ENCODE measurements at places on chromosomes 11 and 22.

- DNase-seq = no peak
These were observed 28.8 kb downstream of the DKK3 start for GRCh38 chr11:11979488-11980117.

DNA sequence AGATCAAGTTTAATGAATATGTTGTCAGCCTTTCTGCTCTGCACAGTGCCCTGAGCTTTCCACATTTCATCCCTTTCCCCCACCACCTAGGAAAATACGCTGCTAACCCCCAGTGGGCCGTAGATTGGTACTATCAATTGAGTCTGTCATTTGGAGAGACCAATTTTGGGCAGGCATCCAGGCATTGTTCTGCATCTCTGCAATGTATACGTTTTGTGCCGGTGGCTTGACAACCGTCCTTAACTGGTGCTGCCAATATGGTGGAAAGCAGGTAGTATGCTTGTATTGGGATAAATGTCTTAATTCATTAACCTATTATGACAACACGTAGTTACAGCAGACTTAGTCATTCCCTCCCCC, 1.3 kb downstream of the ELMOD1 start:
- peak; percentile 7 for DNase-seq

- no peak for DNase-seq
These were observed 65.5 kb downstream of the GGTLC2 start for GRCh38 chr22:22709719-22710445.

DNA sequence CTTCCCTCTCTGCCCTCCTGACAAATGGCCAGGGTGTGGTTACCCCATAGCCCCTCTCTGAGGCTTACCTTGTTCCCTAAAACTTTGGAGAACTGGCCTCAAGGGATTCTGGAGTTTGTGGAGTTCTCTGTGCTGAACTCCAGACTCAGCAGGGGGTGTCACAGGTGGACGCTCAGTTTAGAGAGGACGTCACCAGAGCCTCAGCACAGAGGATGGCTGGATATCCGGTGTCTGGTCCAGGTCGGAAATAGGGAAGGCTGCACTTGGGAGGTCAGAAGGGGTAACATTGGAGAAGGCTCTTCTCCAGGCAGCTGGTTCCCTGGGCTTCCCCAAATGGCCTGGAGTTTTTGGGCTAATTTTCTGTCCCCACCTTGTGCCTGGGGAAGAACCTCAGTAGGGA, 64.2 kb downstream of the ADAMTS15 start:
- DNase-seq = no peak

DNA sequence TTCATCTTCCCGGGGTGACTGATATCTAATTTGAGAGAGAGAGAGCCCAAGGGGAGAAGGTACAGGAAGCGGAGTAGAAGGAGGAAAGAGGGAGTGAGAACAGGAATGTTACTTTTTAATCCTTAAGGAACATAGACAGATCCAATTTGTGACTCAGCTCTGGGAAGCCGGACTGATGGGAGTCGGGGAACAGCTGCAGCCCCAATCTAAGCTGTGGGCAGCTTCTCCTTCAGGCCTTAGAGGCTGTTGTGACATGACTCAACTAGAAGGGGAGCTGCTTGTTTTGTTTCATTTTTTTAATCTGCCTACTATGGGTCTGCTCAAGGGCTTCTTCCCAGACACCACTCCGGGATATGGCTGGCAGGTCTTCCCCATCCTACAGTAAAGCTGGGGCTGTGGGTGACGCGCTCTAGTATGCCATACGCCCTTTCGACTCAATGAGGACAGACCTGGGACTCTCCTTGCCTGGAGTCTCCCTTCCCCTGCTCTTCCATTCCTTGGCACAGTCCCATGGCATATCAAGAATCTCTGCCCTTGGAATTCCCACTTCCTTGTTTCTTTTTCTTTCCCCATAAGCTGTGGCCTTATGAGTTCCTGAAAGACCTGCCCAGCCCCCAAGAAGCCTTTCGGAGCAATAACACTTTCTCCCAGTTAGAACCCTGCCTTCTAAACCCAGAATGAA, 103.3 kb upstream of the AKIP1 start:
- DNase-seq = no peak

DNA sequence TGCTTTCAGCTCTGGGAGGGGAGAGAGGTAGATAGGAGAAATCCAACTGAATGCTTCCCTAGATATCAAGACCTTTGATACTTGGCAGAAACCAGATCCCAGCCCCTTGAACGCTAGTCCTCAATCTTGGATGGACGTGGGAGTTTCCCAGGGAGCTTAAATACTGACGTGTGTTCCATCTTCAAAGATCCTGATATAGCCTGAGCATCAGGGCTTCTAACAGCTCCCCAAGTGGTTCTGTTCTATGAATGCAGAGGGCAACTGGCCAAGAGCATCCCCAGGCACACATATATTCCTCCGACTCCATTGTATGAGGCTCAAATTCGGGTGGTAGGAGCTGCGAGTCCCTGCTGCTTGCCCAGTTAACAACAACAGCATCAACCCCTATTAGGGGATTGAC, 8.7 kb upstream of the ACCS start:
- DNase-seq = no peak

DNA sequence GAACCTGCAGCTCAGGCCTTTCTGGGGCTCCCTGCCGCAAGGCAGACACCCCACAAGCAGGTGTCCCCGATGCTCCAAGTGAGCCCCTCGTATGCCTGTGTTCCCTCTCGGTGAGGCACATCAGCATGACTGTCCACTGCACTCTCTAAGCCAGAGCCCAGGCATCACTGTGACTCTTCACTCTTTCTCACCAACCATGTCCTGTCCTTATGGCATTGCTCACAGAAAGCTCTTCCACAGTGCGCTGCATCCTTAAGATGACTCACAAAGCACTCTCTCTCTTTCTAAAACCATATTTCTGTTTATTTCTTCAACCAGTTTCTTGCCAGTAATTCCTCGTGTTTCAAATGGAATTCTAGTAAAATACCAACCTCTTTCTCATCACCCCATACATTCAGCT, 18.1 kb downstream of the GAB4 start:
- no peak for DNase-seq
